DMS53 (cell line): ENCODE measurements at places on chromosomes 7 and 10.

DNA sequence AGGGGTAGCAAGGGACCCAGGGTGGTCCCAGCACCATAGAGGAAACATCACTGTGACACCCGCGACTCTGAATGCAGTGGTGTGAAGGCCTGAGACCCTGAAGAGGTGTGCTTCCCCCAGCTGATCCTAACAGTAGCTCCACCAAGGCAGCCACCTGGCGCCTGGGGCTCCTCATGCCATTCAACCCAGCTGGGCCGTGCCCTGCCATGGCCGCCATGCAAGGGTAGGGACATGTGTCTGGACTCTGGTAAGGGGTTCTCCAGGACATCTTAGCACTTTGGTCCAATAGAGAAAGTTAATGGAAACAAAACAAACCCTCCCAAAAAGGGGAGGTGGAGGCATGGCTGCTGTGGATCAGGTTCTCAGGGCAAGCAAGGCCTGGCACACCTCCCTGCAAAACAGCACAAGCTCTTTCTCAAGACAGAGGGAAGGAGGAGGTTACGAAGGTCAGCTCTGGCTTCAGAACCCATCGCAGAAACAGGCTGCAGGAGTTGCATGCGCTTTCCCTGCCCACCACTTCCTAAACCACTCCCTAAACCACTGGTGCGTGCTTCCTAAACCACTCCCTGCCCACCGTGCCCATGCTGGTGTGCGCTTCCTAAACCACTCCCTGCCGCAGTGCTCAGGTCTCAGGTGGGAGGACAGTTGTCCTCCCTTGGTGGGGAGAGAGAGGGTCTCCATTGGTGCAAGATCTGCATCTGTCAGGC lies 108.7 kb downstream of the LARP4B start:
- no peak for DNase-seq

DNA sequence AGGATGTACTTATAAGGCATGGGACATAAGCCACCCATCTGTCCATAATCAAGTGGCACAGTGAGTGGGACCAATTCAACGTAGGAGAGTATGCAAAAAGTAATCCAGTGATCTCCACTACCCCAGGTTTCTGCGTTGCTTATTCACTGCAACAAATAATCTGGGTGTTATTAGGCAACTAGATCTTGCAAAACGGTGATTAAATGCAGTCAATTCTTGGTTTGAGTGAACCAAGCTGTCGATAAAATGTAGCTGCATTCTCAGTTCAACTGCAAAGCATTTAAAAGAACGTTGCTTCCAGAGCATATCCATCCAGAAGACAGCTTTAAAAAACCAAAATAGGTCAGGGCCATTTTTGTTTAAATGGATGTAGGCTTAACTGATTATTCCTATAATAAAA lies 5.0 kb downstream of the LSMEM1 start:
- DNase-seq = no peak

DNA sequence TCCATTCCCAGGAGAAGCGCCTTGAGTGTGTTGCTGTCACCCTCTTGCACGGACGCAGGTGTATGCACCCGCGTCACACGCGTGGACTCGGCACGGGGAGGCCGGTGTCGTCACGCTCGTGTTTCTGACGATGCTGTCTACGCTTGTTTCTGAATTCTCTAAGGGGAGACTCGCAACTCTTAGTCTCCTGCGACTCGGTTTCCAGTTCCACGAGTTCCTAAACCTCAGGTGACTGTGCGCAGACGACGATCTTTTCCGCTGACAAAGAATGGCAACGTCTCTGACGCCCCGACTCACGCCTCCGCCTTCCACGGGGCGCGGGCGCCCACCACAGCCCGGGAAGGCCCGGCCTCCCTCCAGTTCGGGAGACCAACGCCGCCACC lies 579 bp downstream of the IDI1 start:
- DNase-seq = peak; percentile 76

DNA sequence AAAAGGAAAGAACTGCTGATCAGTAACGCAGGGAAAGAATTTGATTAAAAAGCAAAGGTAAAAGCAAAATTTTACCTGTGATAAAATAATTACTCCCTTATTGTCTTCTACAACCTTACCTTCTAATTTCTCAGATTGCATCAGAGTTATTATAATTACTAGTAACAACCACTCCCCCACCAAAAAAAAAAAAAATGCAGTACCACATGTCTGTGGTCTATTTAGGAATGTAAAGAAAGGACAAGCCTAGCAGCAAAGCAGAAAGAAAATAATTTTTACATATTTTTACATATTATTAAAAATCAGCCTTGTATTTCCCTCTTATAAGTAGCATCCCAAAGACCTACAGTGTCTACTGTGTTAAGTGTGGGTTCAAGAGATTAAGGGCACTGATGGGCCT lies 430.4 kb downstream of the TFEC start:
- no peak for DNase-seq

- no peak for DNase-seq
Observed at GRCh38 chr10:62302760-62303159, 34.1 kb upstream of the RTKN2 start.

- no peak for DNase-seq
Observed at GRCh38 chr7:101731502-101732084, 85.8 kb upstream of the CUX1 start.

- no peak for DNase-seq
Observed at GRCh38 chr7:53475776-53476175, 440.3 kb downstream of the POM121L12 start.

DNA sequence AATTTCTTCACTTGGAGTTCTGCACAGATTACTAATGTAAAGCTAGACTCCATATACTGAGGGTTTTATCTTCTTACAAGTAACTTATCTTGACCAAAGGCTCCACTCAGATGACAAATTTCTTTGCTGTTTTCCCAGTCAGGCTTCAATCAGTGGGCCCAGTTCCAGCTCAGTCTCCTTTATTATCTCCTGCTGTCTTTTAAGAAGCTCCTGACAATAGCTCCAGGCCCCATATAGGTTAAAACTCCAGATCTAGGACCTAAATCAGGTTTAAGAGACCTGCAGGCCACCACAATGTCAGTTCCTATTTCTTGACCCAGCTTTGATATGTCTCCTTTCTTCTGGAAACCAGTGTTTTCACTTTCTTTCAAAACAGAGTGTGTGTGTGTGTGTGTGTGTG lies 165.2 kb downstream of the RELN start:
- no peak for DNase-seq

GRCh38 chr10:113454341-113455061 lies 98.4 kb upstream of the HABP2 start:
- DNase-seq = peak; percentile 60

DNA sequence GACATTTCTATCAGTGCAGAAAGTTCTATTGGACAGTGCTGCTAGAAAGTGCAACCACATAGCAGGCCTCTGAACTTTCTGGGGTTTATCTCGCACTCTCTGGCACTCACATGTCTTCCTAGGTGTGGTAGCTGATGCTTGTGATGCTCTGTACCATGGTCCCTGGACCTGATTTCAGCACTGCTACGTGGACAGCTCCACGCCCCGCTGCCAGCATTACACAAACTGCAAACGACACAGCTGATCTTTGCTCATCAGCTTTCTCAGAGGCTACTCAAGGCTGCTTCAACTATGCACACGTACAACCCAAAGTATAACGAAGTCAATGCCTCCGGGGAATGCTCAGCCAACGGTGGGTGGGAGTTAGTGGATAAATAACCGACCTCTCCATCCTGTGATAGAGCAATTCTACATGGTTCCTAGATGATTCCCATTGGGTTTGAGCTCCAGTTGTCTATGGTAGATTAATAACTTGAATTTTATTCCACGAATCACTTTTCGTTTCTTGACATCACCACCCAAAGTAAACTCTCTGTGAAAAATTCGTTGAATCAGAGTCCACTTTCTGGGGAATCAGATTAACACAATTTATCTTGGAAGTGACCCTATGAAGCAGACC lies 302.5 kb downstream of the ACTR3B start:
- DNase-seq = no peak

GRCh38 chr7:93055543-93056107 lies 62.2 kb downstream of the SAMD9 start:
- peak; percentile 75 for DNase-seq

- peak; percentile 92 for DNase-seq
Observed at GRCh38 chr7:112162142-112162766, 43.9 kb downstream of the DOCK4 start.

DNA sequence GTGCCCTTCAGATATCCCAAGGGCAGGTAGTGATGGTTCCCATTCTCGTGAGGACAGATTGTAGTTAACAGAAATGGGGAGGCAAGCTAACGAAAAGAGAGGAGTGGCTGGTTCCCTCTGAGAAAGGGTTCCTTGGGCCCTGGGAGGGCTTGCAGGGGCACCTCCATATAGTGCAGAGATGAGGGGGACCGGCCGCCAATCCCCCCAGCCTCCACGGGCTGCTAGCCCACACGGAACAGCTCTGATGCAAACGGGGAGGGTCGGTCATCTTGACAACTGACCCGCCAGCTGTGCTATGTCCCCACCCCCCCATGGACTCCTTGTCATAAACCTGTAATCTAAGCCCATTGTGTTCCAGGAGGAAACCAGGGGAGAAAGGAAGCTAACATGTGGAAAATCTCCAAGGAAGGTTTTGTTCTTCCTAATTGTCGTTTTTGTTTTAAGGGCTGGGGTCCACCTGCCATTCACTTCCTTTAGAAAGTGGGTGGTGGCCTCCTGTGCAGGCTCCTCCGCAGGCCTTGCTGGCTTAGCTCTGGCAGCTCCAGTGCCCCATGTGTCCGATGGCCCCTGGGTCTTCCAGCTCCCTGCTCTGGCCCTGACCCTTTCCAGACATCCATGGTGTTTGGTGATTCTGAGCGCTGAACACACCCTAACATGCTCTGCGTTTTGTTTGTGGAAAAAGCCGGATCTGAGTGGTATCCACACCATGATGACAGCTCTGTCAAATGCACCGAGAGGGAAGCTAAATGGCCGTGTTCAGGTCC lies 15.9 kb downstream of the ADCY1 start:
- no peak for DNase-seq

DNA sequence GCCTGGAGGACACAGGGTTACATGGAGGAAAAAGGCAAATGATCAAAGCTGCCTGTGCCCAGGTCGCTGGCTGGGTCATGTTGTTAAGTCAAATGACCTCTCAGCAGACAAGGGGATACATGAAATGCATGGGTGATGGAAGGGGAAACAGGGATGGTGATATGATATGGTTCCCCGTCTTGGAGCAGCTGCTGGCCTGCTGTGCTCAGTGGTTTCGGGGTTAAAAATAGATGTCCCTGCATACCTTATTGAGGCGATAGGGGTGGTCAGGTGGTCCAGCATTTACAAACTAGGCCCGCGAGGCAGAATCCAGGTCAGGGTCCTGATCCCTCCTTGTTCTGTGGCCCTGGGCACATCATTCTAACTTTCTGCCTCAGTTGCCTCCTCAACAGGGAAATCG lies 157.2 kb downstream of the PRPF18 start:
- no peak for DNase-seq

- DNase-seq = peak; percentile 25
Observed at GRCh38 chr10:93319896-93320295, 162.2 kb downstream of the MYOF start.

DNA sequence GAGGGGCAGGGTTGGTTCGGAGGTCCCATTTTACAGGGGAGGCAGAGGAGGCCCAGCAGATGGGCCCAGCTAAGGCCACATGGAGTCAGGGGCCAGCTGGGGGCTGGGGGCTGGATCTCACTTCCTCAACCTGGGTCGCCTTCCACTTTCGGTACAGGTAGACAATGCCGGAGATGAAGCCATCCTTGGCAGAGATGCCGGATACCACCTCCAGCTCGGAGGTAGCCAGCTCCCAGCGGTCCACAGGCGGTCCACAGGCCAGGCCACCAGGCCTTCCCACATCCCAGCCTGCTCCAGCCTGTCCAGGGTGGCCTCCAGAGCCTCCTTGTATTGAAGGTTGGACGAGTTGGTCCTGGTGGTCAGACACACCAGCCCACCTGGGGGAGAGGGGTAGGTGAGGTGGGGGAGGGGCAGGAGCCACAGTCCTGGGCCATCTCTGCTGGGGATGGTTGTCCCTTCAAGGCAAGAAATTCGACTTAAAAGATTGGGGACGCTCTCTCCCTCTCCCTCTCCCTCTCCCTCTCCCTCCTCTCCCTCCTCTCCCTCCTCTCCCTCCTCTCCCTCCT lies 3.9 kb downstream of the CLDN4 start:
- peak; percentile 57 for DNase-seq

GRCh38 chr7:70034999-70035398 lies 436.7 kb downstream of the AUTS2 start:
- no peak for DNase-seq

GRCh38 chr10:12396567-12396966 lies 47.2 kb downstream of the CAMK1D start:
- no peak for DNase-seq

GRCh38 chr10:113303544-113304146 lies 249.2 kb upstream of the HABP2 start:
- peak; percentile 8 for DNase-seq

DNA sequence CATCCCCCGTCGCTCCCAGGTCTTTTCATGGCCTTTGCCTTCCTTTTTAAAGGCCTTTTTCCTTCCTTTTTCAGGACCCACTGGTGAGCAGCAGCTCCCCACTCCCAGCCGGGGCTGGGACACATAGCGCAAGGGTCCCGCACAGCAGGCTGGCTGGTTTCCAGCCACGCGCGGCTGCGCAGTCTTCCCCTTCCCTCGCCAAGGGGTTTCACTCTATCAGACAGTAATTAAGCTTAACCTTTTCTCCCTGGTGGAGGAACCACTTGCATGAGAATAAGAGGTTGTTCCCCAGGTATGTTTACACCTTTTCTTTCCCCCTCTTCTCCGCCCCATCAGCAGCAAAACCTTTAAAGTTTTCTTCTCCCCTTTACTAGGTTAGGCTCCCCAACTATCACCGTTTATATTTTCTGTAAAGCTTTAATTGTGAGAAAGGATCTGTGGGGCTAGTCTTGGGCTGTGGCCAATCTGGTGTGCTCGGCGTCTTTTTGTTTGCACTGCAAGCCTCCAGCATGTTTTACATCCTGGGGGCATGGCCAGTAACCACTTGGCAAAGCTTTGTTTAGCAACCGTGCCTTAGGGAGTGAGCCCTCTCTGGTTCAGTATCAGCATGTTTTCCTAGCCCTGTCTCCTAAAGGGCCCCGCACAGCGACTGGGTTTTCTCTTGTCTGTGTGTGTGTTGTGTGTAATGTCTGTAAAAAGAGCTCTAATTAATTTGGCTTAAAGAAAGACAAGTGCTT lies 219.6 kb downstream of the PHF14 start:
- DNase-seq = peak; percentile 81

DNA sequence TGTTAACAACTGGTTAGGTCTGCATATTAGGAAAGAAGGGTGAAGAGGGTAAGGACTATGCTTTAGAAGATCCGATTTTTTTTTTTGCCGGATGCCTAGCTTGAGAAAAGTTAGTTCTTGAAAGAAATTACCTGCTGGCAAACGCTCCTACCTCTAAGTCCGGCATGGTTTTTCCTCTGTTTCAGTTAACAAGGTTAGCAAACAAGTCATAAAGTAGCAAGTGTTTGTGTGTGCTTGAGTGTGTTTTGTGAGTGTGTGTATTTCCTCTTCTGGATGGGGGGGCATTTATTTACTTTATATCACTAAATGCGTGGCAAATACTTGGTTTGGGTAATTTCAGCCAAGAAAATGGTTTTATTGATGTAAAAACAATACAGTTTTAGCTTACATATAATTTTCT lies 195.6 kb downstream of the SUGCT start:
- peak; percentile 65 for DNase-seq

- DNase-seq = peak; percentile 48
Observed at GRCh38 chr7:93715234-93715633, 140.7 kb upstream of the CALCR start.
